Heart left ventricle (tissue), 16 donors: ENCODE measurements at places on chromosomes 16 and 17.

DNA sequence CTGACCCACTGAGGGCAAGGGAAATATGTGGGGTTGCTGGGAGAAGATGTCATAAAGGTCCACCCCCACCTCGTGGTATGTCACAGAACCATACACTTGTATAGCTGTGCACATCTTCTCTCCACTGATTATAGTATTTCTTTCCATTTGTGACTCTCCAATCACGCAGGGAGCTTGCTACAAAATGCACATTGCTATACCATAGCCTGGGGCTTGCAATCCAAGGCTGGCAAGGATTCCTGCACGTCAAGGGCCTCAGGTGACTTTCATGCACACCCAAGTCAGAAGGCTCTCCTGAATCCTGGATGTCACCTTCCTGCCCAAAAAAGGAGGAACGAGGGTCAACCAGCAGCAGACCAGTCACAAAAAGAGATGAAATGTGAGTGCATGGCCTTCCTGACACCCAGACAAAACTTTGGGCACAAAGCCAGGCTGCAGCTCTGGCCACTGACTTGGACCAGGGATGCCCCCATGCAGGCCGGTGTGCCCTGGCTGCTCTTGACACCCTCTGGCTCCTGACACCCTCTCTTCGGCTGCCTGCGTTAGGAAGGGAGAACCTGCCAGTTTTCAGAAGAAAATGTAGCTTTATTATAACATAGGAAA, 12.1 kb downstream of the TBC1D26 start:
- no peak for DNase-seq
- no peaks in the 10 kb centered on the region for H3K36me3 ChIP-seq
- no peaks in the 10 kb centered on the region for H3K27me3 ChIP-seq
- no peak overlapping the region for H3K4me3 ChIP-seq
- no peaks in the 10 kb centered on the region for H3K4me1 ChIP-seq

DNA sequence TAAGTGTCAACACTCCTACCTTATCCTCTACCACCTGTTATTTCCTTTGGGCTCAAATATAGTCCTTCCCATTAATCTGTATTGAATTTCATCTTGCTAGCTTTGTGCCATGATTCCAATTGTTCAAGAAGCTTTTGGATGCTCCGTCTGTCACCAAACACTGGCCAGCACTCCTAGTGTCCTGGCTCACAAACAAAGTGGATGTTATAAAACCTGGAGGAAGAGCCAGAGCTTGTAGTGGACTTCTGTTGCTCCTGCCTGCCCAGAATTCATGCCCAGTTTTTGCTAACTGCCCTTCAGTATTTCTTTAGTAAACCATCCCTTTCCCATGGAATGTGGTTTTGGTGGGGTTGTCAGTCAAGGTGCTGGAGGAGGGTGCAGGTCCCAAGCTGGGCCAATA, 77.2 kb upstream of the HS3ST2 start:
- no peaks in the 10 kb centered on the region for H3K27me3 ChIP-seq
- H3K4me1 ChIP-seq, result no peaks in the 10 kb centered on the region
- H3K4me3 ChIP-seq, result no peak overlapping the region
- no peak for DNase-seq
- no peak overlapping the region for H3K27ac ChIP-seq
- no peaks in the 10 kb centered on the region for H3K36me3 ChIP-seq

DNA sequence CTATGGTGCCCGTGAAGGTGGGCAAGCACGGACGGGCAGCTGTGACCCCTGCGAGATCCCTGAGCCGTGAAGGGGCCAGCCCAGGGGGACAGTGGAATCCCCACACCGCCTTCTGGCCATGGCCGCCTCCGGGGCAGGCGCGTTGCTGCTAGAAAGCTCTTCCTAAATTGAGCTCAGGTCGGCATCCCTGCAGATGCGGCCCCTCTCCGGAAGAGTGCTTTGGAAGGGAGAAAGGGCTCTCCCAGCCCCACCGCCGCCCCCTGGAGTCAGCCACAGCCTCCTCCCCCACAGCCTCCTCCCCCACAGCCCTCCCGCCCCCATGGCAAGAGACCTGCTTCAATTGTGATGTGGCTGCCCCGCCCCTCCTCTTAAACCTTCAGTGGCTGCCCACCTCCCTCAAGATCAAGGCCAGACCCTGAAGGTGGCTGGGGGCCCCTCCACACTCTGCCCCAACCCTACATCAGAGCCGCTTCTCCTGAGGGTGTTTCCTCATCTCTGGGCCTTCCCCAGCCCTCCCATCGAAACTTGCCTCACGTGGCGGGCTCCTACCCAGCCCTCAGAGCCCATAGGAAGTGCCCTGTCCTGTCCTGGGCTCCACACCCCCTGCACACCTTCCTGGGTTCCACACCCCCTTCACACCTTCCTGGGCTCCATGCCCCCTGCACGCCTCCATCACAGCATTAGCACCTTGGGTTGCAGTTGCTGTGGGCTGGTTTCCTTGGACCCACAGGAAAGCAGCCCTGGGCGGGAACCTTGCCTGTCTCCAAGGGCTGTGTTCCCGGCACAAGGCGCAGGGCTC, 5.5 kb upstream of the CBFA2T3 start:
- no peak overlapping the region for H3K4me3 ChIP-seq
- no peaks in the 10 kb centered on the region for H3K27me3 ChIP-seq
- DNase-seq, result no peak
- no peak overlapping the region for H3K27ac ChIP-seq

DNA sequence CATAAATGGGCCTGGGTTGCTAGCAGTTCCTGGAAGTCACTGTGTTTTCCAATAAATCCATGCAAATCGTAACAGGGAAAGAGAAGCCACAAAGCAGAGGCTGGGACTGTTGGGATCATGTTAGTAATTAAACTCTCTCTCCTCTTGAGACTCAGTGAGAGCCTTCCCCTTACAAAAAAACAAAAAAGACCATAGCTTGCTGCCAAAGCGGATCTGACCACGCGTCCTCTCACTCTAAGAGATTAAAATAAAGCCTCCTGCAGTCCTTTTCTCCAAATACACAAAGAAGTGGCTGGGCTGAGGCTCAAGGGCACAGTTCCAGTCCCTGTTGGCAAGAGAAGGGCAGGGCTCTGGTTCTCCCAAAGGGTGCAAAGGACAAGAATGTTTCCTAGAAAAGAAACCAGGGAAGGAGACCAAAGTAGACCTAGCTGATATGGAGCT, 38.5 kb downstream of the PIGL start:
- H3K4me3 ChIP-seq, result no peak overlapping the region
- DNase-seq, result peak; percentile 64
- peaks cover 20% of the 10 kb centered on the region for H3K4me1 ChIP-seq
- no peaks in the 10 kb centered on the region for H3K36me3 ChIP-seq
- H3K27ac ChIP-seq, result peak overlapping the region; percentile 62
- no peaks in the 10 kb centered on the region for H3K27me3 ChIP-seq

GRCh38 chr17:8477715-8478441, 42.2 kb downstream of the NDEL1 start:
- no peaks in the 10 kb centered on the region for H3K4me1 ChIP-seq
- H3K36me3 ChIP-seq, result peaks cover 99% of the 10 kb centered on the region
- DNase-seq, result no peak
- H3K4me3 ChIP-seq, result no peak overlapping the region
- no peak overlapping the region for H3K27ac ChIP-seq

DNA sequence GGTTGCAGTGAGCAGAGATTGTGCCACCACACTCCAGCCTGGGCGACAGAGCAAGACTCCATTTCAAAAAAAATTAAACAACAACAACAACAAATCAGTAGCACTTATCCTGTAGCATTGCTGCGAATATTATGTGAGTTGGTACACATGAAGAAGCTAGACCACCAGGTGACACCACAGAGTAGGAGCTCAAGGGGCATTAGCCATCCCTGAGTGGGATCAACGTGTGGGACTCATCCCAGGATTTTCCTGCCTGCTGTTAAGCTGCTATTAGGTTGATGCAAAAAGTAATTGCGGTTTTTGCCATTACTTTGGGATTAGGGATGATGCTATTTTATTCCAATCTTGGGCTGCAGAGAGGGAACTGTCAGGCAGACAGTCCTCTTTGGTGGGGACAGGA, 47.2 kb downstream of the OTOA start:
- no peaks in the 10 kb centered on the region for H3K27me3 ChIP-seq
- H3K4me1 ChIP-seq, result no peaks in the 10 kb centered on the region
- H3K36me3 ChIP-seq, result no peaks in the 10 kb centered on the region
- no peak overlapping the region for H3K27ac ChIP-seq

DNA sequence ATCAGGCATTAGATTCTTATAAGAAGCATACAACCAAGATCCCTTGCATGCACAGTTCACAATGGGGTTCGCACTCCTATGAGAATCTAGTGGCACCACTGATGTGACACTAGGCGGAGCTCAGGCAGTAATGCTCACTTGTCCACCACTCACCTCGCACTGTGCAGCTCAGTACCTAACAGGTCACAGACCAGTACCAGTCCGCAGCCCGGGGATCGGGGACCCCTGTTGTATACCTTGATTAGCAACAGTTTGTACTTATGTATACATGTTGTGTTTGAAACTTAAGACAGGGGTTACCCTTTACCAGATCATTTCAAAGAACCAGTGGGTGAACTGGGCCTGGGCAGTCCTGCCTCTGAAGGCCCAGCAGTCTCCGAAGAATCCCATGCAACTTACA, 103.7 kb downstream of the PMP22 start:
- H3K4me1 ChIP-seq, result no peaks in the 10 kb centered on the region
- no peak for DNase-seq
- H3K36me3 ChIP-seq, result no peaks in the 10 kb centered on the region
- H3K27ac ChIP-seq, result no peak overlapping the region

GRCh38 chr17:77214743-77215142, 74.0 kb downstream of the SEC14L1 start:
- peaks cover 81% of the 10 kb centered on the region for H3K36me3 ChIP-seq
- H3K4me3 ChIP-seq, result no peak overlapping the region
- H3K27ac ChIP-seq, result no peak overlapping the region

- H3K36me3 ChIP-seq, result no peaks in the 10 kb centered on the region
- no peaks in the 10 kb centered on the region for H3K27me3 ChIP-seq
- no peak for DNase-seq
These were observed 119.2 kb downstream of the RPTOR start for GRCh38 chr17:80663781-80664206.

GRCh38 chr16:64352246-64352645, 769.6 kb downstream of the CDH11 start:
- no peak for DNase-seq
- H3K4me3 ChIP-seq, result no peak overlapping the region
- H3K36me3 ChIP-seq, result no peaks in the 10 kb centered on the region
- H3K27ac ChIP-seq, result no peak overlapping the region

DNA sequence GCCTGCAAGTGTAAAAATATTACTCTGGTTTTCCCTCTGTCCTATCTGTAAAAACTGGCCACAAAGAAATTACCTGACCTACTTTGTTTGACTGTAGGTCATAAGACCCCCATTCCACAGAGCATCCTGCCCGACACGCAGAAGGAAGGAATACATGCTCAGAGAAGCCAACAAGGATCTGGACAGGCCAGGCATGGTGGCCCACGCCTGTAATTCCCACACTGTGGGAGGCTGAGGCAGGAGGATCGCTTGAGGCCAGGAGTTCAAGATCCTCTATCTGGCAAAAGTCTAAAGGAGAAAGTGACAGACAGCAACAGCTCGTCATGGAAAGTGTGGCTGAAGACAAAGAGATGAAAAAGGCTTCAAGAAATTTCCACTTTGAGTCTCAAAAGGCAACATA, 78.2 kb upstream of the RNU2-1 start:
- no peaks in the 10 kb centered on the region for H3K4me1 ChIP-seq
- H3K4me3 ChIP-seq, result no peak overlapping the region
- no peaks in the 10 kb centered on the region for H3K27me3 ChIP-seq
- no peak for DNase-seq

DNA sequence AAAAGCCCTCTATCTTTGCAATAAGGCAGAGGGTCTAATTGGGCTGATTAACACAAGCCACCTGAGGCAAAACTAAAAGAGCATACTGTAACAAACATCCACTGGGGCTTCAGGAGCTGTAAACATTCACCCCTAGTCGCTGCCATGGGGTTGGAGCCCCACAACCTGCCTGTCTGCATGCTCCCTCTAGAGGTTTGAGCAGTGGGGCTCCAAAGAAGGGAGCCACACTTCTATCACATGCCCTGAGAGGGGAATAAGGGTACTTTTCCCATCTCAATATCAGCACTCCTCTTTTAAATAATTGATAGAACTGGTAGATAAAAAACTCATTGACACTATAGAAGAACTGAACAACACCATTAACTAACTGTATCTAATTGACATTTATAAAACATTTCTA, 130.1 kb upstream of the COX10 start:
- no peak overlapping the region for H3K27ac ChIP-seq
- no peaks in the 10 kb centered on the region for H3K36me3 ChIP-seq
- H3K4me1 ChIP-seq, result no peaks in the 10 kb centered on the region
- no peaks in the 10 kb centered on the region for H3K27me3 ChIP-seq
- DNase-seq, result no peak

DNA sequence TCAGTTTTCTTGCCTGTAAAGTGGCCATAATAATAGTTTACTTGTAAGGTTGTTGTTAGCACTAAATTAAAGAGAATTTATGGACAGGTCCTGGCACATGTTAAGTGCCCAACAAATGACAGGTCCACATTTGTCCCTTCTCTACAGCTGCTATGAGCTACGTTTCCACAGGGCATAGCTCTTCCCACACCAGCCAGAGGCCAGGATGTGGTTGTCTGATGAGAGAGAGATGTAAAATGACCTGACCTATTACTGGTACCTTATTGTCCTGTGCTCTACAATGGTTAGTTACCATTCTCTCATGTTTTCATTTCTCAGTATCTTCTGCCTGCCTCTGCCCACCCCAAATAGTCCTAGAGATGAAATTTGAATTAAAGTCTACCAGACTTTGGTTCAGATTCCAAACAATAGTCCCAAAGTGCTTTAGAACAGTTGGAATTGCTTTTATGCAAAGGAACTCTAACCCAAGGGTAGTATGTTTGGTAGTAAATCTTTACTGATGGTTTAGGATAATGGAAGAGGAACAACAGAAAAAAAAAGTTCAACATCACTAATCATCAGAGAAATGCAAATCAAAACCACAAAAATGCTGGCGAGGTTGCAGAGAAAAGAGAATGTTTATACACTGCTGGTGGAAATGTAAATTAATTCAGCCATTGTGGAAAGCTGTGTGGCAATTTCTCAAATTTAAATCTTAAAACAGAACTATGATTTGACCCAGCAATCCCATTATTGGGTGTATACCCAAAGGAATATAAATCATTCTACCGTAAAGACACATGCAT, 57.1 kb upstream of the ANKFN1 start:
- no peak overlapping the region for H3K27ac ChIP-seq
- no peaks in the 10 kb centered on the region for H3K27me3 ChIP-seq
- no peak overlapping the region for H3K4me3 ChIP-seq
- H3K4me1 ChIP-seq, result no peaks in the 10 kb centered on the region
- no peaks in the 10 kb centered on the region for H3K36me3 ChIP-seq

DNA sequence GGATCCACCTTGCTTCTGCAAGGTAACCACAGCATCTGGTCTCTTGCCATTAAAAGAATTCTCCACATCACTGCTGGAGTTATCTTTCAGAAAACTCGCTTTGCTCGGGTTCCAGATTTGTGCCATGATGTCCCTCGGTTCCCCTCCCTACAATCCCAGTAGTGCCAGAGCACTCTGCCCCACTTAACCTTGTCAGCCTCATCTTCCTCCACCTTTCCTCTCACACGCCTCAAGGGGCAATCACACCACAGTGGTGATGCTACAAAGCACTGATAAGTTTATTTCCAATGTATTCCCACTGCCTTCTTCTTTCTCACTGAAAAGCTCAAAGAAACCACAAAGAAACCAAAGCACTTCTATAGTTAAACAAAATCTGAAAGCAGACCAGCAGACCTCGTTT, 11.4 kb upstream of the CDRT4 start:
- H3K4me1 ChIP-seq, result peaks cover 7% of the 10 kb centered on the region
- no peaks in the 10 kb centered on the region for H3K36me3 ChIP-seq
- H3K27me3 ChIP-seq, result no peaks in the 10 kb centered on the region
- H3K27ac ChIP-seq, result no peak overlapping the region
- no peak for DNase-seq
